ENCODE measurements at places on chromosomes 7 and 10.

GRCh38 chr10:1596482-1597099 lies 140.7 kb downstream of the ADARB2 start:
- no peak for DNase-seq

- DNase-seq, result no peak
These were observed 219.5 kb upstream of the POT1 start for GRCh38 chr7:125149151-125149550.

- DNase-seq, result peak; percentile 47
These were observed 92.6 kb downstream of the SPAG6 start for GRCh38 chr10:22437620-22438588.

DNA sequence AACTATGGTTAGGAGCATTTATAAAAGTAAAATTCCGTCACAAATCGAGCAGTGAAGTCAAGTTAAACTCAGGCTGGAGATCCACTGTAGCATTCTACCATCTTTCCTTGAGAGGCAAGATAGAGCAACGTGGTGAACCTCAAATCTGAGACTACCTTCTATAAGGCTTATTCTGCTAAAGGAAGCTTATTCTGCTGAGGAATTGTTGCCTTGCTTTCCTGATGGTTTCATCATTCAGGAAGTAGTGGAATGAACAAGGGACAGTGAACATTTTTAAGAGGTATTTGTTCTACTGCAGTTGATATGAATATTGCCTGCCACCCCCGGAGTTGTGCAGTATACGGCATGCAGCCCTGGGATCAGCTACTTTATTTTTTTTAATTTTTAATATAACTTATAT lies 170.8 kb downstream of the VPS50 start:
- no peak for DNase-seq

DNA sequence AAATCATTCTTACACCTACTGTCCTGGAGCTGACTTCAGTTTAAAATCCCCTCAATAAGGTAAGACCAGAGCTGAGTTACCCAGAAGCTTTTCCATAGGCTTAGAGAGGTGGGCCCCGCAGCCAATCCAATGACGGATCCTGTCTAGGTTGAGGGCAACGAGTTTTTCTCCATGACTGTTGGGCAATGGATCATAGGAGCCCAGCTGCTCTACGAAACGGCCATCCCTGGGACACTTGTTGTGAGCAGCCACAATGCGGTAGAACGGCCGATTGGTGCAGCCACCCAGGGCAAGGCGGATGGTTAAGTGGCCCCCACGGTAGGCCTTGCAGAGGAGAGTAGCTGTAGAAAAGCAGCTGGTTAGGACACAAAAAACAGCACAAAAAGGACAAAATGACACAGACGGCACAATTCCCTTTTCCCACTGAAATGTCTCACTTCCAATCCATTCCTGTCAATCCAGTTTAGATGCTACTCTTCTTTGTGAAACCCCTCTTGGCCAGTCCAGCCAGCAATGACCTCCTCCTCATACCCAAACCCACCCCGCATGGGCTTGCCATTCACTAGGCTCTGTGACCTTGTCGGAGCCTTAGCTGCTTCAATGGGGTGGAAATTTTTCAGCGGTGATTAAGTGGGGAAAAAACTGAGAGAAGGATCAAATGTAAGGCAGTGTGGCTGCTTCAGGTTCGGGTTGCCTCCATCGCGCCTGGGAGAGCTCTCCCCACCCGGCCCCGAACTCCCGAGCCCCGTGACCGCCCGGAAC lies 580 bp downstream of the MRPS16 start:
- DNase-seq, result no peak

- DNase-seq, result no peak
These were observed 440.6 kb downstream of the PARD3 start for GRCh38 chr10:34374356-34375045.

- DNase-seq, result no peak
These were observed 204.3 kb downstream of the TWIST1 start for GRCh38 chr7:18913106-18913505.

DNA sequence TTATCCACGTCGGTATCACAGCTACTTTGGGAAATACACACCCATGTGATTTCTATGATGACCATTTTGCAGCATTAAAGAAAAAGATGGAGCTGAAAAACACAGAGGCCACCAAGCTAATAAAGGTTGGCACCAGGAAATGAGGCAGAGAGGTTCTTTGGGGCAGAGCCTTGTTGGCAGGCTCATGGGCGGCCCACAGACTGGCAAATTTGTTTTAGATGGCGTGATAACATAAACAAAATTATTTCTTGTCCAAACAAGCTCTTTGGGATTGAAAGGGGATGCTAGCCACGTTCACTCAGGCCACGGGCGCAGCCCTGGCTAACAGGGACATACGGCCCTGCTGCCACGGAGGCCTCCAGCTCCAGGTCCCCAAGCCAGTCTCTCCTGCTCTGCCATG lies 135.9 kb upstream of the ZMIZ1 start:
- DNase-seq, result no peak

GRCh38 chr10:78589687-78590086 lies 479.1 kb upstream of the ZMIZ1 start:
- DNase-seq, result peak; percentile 7

DNA sequence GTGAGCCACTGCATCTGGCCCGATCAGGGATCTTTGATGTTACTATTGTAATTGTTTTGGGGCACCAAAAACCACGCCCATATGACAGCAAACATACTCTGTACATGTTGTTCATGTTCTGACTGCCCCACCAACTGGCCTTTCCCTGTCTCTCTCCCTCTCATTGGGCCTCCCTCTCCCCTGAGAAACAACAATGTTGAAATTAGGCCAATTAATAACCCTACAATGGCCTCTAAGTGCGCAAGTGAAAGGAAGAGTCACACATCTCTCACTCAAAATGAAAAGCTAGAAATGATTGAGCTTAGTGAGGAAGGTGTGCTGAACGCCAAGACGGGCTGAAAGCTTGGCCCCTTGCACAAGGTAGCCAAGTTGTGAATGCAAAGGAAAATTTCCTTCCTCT lies 50.3 kb upstream of the SDK1 start:
- no peak for DNase-seq

DNA sequence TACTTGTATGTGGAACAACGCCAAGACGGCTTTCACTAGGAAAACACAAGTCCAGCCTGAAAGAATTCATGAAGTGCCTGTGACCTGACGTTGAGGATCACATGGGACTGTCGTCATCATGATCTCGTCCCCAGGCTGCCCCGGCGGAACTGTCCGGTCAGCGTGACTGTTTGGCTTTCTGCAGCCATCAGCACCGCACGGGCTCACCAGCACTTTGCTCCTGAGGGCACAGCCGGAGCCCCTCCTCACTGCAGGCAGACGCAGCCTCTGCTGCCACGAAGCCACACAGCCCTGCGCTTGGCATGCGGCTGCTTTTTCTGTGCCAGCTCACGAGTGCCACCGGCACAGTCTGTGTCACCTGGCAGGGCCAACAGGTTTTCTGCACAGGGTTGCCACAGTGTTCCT lies 9.4 kb upstream of the GET4 start:
- DNase-seq, result peak; percentile 67

- DNase-seq, result no peak
These were observed 513.7 kb downstream of the RPS24 start for GRCh38 chr10:78547397-78547796.

GRCh38 chr10:93995598-93996271 lies 2.0 kb downstream of the PLCE1 start:
- DNase-seq, result no peak

- DNase-seq, result no peak
These were observed 42.9 kb upstream of the HSPA12A start for GRCh38 chr10:116785282-116785681.

DNA sequence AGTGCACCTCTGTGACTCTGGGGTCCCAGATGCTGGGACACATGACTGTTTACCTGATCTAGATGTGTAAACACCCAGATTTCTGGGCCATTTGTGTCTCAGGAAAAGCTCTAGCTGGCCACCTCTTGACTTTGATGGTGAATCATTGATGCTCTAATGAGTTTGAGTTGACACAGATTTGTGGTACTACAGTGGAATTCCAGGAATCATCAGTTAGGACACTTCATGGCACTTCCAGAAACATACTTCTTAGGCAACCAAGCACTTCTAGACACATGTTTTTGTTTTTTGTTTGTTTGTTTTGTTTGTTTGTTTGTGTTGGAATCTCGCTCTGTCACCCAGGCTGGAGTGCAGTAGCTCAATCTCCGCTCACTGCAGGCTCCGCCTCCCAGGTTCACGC lies 302.2 kb upstream of the ZMIZ1 start:
- DNase-seq, result no peak

- DNase-seq, result no peak
These were observed 196.6 kb upstream of the PLPP4 start for GRCh38 chr10:120260456-120260855.

- no peak for DNase-seq
These were observed 16.4 kb upstream of the ADD3 start for GRCh38 chr10:109991266-109991855.

GRCh38 chr7:155830961-155831806 lies 18.9 kb upstream of the SHH start:
- DNase-seq, result no peak

- DNase-seq, result no peak
These were observed 292.6 kb upstream of the MGMT start for GRCh38 chr10:129174232-129175014.
